ENCODE measurements at places on chromosomes 7 and 10.

GRCh38 chr7:117085769-117086463 is 132.6 kb downstream of the ST7 start:
- no peak for DNase-seq

DNA sequence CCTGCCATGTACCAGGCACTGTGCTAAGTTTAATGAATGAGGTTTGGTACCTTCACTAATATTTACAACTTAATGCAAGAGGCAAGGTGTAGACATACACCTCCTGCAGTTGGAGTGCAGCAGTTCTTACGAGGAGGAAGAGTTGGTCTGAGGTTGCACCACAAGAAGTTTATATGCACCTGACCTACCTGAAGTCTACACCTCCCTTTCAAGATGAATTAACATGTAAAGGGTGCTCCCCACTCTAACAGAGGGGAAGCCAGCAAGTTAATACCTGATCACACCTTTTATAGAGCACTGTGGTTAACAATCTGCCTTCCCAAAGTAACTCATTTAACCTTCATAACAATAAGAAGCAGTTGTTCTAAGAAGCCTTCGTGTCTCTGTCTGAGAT is 120.0 kb downstream of the LYZL1 start:
- no peak for DNase-seq

DNA sequence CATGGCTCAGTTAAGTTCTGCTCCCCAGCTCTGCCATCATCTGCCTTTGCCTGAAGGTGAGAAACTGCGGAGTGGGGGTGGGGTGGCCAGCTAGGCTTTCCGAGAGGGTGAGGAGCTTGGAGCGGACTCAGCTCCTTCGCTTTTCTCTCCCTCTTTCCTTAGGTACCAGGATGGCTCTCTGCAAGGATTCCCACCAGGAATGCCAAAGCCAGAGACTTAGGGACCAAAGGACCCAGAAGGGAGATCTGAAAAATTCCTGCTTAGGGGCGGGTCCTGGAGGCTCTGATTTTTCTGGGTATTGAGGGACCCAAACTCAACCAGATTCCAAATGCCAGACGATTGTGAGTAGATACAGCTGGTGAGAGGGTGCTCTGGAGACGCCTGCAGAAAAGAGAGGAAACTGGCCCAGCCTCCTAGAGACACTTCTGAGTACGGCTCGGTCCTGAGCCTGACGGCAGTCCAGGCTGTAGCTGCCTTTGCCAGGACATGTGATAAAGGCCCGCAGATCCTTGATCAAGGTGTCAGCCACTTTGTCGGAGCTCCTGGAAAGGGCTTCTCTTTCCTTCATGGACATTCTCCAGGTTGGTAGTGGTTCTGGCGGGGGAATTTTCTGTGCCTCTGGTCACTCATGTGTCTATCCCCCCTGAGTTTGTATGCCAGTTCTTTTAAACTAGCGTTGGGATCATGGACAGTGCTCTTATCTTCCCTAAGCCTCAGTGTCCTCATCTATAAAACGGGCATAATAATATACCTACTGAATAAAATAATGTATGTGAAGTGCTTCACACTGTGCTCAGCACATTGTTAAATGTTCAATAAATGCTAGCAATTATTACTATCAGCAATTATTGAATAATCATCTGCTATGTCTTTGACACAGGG is 42.5 kb upstream of the BTRC start:
- DNase-seq: no peak

- DNase-seq: no peak
Observed at GRCh38 chr7:79037001-79037400, 416.5 kb downstream of the MAGI2 start.

- no peak for DNase-seq
Observed at GRCh38 chr7:137989094-137989493, 12.8 kb downstream of the CREB3L2 start.

DNA sequence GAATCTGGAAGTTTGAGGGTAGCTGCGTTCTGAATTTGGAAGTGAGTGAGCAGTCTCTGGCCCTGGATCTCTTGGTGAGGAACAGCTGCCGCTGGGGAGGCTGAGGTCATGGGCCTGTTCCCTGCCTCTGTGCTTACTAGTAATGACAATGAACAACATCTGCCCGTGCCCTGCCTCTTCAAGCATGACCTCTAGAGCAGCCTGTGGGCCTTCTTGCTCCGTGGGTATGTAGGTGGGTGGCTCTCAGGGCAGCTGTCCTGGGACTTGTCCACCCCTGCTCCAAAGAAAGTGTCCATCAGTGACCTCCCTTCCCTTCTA is 186.2 kb downstream of the CXCL12 start:
- no peak for DNase-seq

- peak; percentile 6 for DNase-seq
Observed at GRCh38 chr7:121313793-121314676, 14.8 kb upstream of the WNT16 start.

DNA sequence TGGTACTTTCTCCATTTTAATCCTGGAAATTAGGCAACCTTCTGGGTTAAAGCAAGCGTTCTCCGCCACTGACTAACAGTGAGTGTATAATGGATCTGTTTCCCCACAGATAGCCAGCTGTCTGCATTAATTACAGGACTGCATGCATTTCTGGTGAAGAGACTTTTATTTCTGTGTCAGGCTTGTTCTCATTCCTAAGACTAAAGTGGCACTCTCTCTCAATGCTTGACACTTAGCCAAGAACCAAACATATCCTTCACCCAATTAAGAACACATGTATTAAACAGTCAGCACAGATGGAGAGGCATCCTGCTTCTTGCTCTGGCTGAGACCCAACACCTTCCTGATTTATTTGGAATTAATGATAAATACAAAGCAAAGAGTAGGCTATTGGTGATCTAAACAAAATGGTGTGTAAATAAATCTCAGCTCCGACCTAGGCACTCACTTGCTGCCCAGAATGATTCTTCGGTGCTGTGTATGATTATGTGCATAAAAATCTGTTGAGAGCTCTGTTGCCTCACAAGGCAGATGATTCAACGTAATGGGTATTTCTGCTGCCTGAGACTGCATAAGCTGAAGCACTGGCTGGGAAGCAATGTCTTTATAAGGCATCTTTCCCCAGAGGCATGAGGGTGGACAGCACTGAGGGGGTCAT is 16.8 kb downstream of the CALU start:
- no peak for DNase-seq

GRCh38 chr7:38232502-38233366 is 40.7 kb downstream of the TARP start:
- peak; percentile 55 for DNase-seq

DNA sequence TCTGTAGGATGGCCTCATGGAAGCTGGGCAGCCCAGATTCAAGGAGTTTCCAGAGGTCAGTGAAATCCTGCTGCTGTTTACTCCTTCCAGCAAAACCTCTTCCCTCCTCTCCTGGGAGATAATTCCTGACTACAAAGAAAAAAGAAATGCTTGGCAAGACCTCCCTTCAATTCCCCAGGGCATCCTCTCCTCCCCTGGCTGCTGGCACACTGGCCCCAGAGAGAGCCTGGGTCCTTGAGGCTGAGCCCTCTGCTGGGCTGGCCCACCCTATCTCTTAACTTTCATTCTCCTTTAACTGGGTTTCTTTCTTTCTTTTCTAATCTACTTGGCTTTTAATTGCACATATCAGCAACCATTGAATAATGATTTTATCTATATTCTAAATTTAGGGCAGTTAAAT is 7.7 kb downstream of the DRGX start:
- DNase-seq: no peak

GRCh38 chr10:5545778-5546710 is 21.3 kb downstream of the CALML3 start:
- no peak for DNase-seq

Measured in hematopoietic multipotent progenitor cell treated with erythropoietin and hydrocortisone succinate and interleukin-3 and kit ligand, for 8 days (in vitro differentiated cells).